ENCODE measurements at places on chromosomes 7 and 10.

DNA sequence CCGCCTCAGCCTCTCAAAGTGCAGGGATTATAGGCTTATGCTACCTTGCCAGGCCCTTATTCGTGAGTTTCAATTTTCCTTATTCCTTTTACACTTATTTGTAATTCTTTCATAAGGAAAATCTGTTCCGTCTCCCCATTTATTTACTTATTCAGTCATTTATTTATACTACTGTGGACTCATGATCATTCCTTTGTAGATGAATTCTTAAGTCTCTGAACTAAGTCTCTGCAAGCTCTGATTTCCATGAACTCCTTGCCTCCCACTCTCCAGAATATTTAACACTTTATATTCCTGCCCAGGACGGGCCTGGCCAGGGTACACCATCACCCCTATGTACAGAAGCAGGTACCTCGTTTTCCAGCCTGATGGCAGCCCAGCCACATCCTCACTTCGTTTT lies 39.4 kb downstream of the PFKFB3 start:
- DNase-seq = no peak

GRCh38 chr7:74573512-74573911 lies 84.0 kb upstream of the GTF2I start:
- DNase-seq = no peak

DNA sequence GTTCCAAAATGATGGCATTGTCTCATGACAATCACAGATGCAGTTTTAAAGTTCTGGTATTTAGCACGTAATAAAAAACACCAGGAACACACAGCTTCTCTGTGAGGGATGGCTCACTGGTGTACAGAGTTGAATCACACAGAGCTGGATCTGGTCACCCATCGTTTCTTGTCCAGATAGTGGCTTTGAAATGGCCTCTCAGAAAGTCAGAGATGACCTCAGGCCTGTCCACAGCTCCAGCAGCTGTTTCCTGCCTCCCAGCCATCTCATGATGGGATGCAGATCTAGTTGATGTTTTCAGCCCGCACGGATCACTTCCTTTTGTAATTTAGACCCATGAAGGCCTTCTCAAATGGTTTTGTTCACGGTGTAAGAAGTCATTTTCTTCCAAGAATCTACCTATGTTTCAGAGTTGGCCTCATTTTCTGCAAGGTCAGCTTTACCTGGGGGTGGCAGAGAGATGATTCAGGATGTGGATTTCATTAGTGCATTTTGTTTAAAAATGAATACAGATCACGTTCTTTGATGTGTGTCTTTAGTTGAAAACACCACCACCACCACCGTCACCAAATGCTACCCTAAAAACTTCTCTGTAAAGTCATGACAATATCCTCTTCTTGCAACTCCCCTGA lies 166.2 kb downstream of the SNX10 start:
- no peak for DNase-seq

- no peak for DNase-seq
These were observed 1189.6 kb downstream of the SORCS1 start for GRCh38 chr10:105974803-105975456.

- DNase-seq = no peak
These were observed 112.2 kb downstream of the EXOC4 start for GRCh38 chr7:133364959-133365690.

DNA sequence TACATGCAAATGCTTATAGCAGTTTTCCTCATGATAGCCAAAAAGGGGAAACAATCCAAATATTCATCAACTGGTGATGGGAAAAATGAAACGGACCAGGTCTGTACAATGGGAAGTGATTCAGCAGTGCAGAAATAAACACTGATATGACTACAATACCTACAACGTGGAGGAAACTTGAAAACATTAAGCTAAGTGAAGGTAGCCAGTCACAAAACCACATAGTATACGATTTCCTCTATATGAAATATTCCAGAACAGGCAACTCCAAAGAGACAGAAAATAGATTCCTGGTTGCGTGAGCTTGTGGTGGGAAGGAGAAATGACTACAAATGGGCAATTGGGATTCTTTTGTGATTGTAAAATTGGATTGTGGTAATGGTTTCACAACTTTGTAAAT lies 263.1 kb upstream of the PITRM1 start:
- no peak for DNase-seq

GRCh38 chr10:29532256-29532878 lies 102.4 kb downstream of the SVIL start:
- DNase-seq = no peak

- no peak for DNase-seq
These were observed 263.3 kb downstream of the TNS3 start for GRCh38 chr7:47318395-47319182.

- no peak for DNase-seq
These were observed 26.2 kb downstream of the PWWP2B start for GRCh38 chr10:132422903-132423825.

GRCh38 chr10:8534096-8534495 lies 479.6 kb downstream of the GATA3 start:
- no peak for DNase-seq

- no peak for DNase-seq
These were observed 299.0 kb upstream of the MBL2 start for GRCh38 chr10:53071505-53072125.

DNA sequence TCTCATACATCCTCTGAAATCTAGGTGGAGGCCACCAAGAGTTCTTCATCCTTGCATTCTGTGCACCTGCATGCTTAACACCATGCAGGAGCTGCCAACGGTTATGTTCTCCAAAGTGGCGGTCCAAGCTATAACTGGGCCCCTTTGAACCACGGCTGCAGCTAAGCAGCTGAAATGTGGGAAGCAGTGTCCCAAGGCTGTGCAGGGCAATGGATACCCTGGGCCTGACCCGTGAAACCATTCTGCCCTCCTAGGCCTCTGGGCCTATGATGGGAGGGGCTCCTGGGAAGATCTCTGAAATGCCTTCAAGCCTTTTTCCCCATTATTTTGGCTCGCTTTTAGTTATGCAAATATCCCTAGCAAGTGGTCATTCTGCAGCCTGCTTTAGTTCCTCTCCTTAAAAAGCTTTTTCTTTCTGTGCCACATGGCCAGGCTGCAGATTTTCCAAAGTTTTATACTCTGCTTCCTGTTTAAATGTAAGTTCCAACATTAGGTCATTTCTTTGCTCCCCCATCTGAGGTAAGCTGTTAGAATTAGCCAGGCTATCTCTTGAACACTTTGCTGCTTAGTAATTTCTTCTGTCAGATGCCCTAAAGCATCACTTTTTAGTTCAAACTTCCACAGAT lies 7.7 kb upstream of the GTPBP4 start:
- DNase-seq = peak; percentile 71

- no peak for DNase-seq
These were observed 39.5 kb upstream of the PPP1R17 start for GRCh38 chr7:31647511-31647910.

GRCh38 chr7:135509589-135509838 lies 388 bp downstream of the CNOT4 start:
- DNase-seq = no peak

- no peak for DNase-seq
These were observed 248.5 kb downstream of the BUB3 start for GRCh38 chr10:123402656-123403055.

GRCh38 chr10:16754765-16755164 lies 62.5 kb downstream of the RSU1 start:
- DNase-seq = no peak

All from mesenteric fat pad (tissue), 1 donor.